ENCODE measurements at places on chromosomes 1 and 21.

- DNase-seq, result no peak
These were observed 101.2 kb downstream of the FMN2 start for GRCh38 chr1:240192851-240193250.

DNA sequence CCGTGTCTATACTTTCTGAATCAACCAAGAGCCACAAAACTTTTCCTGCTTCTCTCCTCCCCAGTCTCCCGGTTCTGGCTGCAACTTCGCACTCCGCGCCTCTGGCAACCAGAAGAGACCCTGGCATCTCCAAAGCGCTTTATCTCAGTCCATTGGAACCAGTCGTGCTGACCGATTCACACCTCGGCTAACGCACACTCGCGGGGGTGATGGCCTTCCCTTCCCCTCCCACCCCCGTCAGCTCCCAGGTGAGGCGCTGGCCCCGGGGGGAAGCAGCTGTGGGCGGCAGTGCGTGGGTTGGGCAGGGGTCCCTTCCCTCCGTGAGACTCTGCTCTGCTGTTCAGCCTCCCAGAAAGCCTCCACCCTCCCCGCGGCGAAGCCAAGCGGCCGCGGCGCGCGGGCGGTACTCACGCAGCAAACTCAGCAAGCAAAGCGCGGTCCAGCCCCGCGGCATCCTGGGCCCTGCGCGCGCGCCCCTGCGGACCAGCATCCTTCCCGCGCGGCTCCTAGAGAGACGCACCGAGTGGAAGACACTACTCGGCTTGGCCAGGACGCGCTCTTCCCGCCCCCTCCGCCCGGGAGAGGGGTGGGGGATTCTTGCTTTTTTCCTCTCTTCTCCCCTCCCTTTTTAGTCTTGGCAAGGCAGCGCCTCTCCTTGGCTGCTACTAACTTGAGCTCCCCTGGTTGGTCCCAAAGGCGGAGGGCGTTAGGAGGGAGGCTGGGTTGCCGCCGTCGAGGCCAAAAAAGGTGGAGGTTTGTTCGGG is at the start of gene CD34:
Gene CD34 (minus strand): TSS at position 535 of the 764 bp plus-strand sequence. CDS start 45 bp downstream, at position 490.
- DNase-seq, result no peak

GRCh38 chr1:213934649-213935048 is 53.1 kb upstream of the PROX1 start:
- peak; percentile 93 for DNase-seq

DNA sequence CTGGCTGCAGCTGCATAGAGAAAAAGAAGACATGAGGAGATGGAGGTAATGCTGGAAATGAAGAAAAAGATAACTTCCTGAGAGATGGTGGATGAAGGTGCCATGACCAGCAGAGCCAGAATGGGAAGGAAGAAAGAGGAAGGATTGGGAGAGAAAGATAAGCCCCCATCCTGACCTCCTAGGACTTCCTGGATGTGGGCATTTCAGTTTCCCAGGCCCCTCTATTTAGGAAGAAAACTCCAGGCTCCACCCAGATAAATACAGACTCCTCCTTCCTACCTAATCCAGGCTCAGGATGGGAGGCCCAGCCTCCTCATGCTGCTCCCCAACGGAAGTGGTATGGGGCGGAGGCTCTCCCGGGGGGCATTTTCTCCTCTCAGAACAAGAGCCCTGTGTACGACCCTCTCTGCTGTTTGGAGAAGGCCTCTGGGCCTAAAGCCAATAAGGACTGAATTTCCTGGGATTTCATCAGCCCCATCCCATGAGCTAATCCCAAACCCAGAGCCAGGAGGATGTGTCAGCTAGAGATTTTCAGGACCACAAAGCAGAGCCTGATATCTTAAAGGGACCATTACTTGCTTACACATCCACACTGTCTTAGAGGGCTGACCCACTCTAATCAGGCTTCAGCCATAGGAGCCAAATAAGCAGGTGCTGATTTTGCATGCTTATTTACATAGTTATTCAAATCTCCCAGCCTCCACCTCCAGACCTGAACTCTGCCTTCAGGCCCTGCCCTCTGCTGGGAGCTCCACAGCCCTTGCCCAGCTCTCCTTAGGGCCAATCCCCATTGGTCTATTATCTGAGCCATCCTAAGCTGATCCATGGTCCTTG is 5.1 kb upstream of the ARHGEF2 start:
- DNase-seq, result peak; percentile 73

- peak; percentile 10 for DNase-seq
These were observed 14.6 kb upstream of the PTAFR start for GRCh38 chr1:28190996-28191645.

DNA sequence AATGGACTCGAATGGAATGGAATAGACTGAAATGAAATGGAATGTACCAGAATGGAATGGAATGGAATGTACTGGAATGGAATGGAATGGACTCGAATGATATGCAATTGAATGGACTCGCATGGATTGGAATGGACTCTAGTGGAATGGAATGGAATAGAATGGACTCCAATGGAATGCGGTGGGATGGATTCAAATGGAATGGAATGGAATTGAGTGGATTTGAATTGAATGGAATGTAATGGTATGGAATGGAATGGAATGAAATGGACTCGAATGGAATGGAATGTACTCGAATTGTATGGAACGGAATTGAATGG is 99.6 kb upstream of the FBXO28 start:
- DNase-seq, result no peak

GRCh38 chr1:30476911-30477459 is 246.4 kb downstream of the MATN1 start:
- DNase-seq, result no peak

- DNase-seq, result peak; percentile 64
These were observed 3.6 kb downstream of the CHAF1B start for GRCh38 chr21:36388835-36389234.

DNA sequence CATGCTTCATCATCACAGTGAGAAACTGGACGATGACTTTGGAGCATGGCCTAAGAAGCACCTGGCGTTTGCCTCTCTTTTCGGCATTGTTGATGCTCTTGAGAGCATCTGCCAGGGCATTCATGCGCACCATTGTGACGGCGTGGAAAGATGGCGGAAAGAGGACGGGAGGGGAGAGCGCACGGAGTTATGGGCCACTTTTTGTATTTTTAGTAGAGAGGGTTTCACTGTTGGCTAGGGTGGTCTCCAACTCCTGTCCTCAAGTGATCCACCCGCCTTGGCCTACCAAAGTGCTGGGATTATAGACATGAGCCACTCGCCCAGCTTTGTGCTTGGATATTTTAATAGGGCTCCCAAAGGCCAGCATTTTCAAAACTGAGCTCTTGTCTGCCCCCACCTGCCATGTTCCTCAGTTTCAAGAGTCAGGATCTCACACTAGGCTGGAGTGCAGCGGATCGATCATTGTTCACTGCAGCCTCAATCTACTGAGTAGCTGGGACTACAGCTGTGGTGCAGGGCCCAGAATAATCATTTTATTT is 5.3 kb downstream of the RPS8 start:
- no peak for DNase-seq

- no peak for DNase-seq
These were observed 485.2 kb downstream of the PLPP3 start for GRCh38 chr1:56094168-56094567.

- no peak for DNase-seq
These were observed 27.3 kb upstream of the COL16A1 start for GRCh38 chr1:31731049-31731565.

- no peak for DNase-seq
These were observed 128.4 kb upstream of the NGF start for GRCh38 chr1:115466433-115466832.

GRCh38 chr1:204041232-204041767 is 31.6 kb upstream of the SOX13 start:
- peak; percentile 81 for DNase-seq

- peak; percentile 36 for DNase-seq
These were observed 340.6 kb downstream of the ZNF326 start for GRCh38 chr1:90335558-90335957.

GRCh38 chr1:201021630-201022492 is 1.7 kb downstream of the KIF21B start:
- no peak for DNase-seq

GRCh38 chr1:117815926-117816325 is 113.5 kb downstream of the GDAP2 start:
- DNase-seq, result no peak

GRCh38 chr1:65392497-65392896 is 28.0 kb upstream of the LEPR start:
- DNase-seq, result no peak

GRCh38 chr1:19208710-19209438 is 1.2 kb downstream of the UBR4 start:
- DNase-seq, result no peak

GRCh38 chr1:101964708-101965107 is 32.0 kb downstream of the OLFM3 start:
- no peak for DNase-seq

- DNase-seq, result no peak
These were observed 289.5 kb downstream of the RRAGC start for GRCh38 chr1:38569932-38570656.
